Stimulated activated CD8-positive, alpha-beta memory T cell treated with anti-CD3 and anti-CD28 coated beads, Interleukin-4, amount 100 ng/mL, for 4 hours (primary cell): ENCODE measurements at places on chromosomes 2 and 18.

- DNase-seq = no peak
Measured at GRCh38 chr2:29894822-29895614, 26.4 kb downstream of the ALK start.

- DNase-seq = no peak
Measured at GRCh38 chr2:145016711-145017110, 496.8 kb upstream of the ZEB2 start.

DNA sequence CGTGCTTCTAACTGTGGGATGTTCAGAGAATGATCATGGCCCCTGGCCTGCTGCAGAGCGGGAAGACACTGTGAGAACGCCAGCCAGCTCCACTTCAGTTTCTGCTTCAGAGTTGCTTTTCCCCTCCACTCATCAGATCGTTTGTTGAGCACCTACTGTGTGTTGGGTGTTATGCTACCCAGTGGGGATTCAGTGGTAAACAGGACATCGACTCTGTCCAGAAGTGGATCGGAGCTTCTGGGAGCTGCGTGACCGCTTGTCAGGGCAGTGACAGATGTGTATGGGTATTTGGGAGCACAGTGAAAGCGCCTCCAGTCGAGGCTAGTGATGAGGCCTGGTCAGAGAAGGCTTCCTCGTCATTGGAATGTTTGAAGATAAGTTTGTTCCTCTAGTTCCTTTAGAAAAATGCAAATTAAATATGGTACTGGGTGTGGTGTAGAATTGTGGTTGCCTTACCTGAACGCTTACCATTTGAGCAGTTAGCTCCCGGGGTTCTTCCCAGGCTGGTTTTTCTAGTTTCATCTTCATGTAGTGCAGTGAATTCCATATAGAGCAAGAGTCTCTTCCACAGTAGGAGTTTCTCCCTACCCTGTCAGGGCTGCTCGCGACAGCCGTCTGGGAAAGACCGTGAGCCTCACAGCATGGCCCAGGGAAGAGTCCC is 2.8 kb downstream of the RAB12 start:
- no peak for DNase-seq

DNA sequence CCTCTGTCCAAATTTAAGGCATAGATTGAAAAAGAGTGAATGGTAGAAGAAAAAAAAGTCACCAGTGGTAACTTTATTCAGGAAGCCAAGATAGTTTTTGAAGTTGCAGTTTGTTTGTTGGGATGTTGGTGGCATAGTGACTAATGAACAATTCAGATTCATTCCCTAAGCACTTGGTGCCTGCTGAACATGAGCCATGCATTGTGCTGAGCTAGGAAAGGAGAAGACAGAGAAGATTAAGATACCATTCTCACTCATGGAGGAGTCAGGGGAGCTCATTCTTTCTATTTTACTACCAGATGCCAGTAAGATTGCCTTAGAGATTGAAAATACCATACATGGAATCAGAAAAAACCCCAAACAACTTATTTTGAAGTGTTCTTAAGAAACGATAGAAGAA is 25.1 kb downstream of the MEIS1 start:
- DNase-seq = no peak

GRCh38 chr18:77250926-77251729 is 1.5 kb downstream of the GALR1 start:
- DNase-seq = no peak

DNA sequence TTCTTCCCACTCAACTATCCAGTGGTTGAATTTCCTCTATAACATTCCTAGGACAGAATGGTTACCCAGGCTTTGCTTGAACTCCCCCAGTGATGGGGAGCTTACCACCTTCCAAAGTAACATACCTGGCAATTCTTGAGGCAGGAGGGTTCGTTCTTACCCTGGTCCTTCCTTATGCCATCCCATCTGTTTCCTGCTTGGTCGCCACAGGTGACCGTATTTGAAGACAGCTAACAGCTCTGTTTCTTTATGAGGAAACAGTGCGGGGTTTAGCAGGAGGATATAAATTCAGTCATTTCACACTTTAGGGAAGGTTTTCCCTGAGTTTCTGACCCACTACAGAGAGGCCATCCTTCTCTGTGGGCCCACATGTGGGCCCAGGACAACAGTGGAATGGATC is 42.6 kb downstream of the FOSL2 start:
- DNase-seq = no peak

DNA sequence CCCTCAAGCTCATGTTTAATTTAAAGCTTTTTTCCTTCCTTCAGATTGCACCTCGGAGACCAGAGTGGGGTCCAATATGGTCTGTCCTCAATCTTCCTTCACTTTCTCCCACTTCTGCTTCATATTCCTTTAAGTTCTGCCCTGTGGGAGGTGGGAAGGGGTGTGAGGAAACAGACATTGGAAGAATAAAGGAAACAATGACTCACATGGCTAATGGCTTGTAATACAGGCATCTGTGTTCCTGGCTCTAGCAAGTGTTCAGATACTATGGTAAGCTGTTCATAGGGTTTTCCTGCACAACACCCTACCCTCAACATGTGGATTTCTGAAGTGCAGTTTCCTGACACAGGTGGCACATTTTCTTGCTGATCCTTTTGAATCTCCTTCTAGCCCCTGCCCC is 209.5 kb downstream of the PIK3C3 start:
- no peak for DNase-seq

- DNase-seq = no peak
Measured at GRCh38 chr2:239553376-239554000, 152.7 kb upstream of the HDAC4 start.

DNA sequence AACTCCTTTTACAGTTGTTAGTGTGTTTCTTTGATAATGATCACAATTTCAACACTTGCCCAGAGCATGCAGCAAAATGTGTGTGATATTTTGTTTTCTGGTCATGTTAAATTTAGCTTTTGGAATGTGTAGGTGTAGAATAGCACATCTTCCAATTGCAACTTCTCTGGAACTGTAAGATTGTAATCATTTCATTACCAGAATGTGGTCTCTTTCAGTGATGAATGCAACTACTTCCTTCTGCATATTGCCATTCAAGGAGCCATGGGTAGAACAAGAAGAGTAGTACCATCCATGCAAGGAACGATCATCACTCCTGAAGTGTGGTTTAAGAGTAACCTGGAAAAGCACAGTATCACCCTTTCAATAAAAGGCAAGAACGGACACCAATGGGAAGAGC is 548.8 kb upstream of the ZNF804A start:
- DNase-seq = no peak

DNA sequence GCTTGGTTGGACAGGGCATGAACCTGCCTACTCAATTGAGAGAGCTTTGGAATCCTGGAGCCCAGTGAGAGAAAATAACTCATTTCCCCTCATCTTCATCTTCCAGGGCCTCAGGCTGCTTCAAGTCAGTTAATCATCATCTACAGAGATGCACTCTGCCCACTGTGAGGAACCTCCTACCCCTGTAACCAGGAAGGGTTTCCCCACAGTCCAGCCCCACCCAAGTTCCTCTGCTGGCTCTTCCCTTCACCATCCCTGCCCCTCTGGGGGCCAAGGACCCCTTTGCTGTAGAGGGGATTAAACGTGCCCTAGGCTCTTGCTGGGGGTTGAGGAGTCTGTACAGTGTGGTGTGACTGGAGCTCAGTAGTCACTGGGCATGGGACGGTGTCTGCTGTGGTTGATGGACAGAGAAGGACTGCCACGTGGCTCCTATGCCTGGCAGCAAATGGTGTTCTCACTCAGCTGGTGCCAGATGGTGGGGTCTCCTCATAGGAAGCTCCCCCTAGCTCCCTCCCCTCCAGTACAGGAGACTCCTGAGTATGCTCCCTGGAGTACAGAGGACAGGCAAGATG is 29.5 kb upstream of the LGALSL start:
- no peak for DNase-seq
